ENCODE measurements at places on chromosomes 1 and 21. TPM values are rescaled to one million over a fixed set of nuclear protein-coding genes. Genes with fewer than 3 reads are reported as not detected.

CDA gene
- total RNA-seq: 43.0 TPM

CD247 gene
- total RNA-seq: 0.83 TPM

GBP4 gene
- total RNA-seq: 0.01 TPM

ABCD3 gene
- 21.4 TPM for total RNA-seq

FCRL4 gene
- total RNA-seq: not detected

EIF3I gene
- total RNA-seq: 288 TPM

PNRC2 gene
- 29.7 TPM for total RNA-seq

SPATA45 gene
- 0.42 TPM for total RNA-seq

USH2A gene
- total RNA-seq: under 0.01 TPM
